ENCODE measurements at places on chromosomes 11 and 22.

DNA sequence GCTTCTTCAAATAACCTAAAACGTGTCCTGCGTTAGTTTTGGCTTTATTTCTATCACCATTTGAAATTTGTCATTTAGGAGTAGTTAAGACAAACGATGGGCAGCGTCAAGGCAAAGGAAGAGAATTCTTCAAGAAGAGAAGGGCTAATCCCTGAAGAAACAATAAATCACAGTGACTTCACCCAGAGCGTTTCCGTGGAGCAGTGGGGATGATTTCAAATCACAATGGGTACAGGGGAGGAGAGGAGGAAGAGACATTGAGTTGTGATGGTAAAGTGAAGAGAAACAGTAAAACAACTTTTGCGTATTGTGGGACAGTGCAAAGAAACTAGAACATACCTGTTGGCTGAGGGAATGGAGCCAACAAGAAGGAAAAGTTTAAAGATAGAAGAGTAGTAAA is 9.7 kb downstream of the PDGFD start:
- DNase-seq, result no peak

GRCh38 chr11:100830978-100831732 is 144.1 kb downstream of the ARHGAP42 start:
- DNase-seq, result no peak

DNA sequence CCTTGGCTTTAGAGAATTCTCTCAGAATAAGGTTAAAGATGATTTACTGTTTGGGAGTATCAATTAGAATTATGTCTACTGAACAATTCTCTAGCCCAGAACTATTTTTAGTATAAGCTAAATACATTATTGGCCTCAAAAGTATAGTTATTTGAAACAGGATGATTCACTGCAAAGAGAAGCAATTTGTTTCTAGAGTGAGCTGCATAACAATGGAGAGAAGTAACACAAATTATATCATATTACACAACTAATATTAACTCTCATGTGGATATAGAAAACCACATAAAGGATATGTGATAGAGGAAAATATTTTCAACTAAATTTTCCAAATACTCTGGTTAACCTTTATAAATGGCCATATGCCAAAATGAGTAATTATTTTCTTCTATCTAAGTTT is 24.9 kb downstream of the PGM2L1 start:
- DNase-seq, result no peak

- no peak for DNase-seq
Observed at GRCh38 chr11:44568331-44568657, 2.8 kb downstream of the CD82 start.

DNA sequence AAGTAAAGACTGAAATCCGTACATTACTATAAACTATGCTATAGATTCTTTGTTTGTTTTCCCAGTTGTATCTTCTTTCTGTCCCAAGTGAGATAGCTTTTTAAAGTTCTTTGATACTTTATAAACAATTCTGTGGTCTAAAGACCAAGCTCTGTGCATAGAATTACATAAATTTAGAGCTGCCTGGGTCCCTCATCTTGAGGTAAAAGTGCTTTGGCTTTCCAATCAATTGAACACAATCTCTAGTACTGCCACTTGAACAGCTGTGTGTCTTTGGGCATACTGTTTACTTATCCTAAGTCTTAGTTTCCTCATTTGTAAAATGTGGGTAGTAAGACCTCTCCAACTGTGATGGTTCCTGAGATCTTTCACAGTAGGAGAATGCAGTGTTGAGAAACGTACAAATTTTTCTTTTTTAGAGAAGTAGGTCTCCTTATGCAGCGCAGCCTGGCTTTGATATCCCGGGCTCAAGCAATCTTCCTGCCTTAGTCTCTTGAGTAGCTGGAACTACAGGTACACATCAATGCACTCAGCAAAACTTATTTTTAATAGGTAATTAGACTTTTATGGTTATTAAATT is 2.5 kb upstream of the EED start:
- no peak for DNase-seq

DNA sequence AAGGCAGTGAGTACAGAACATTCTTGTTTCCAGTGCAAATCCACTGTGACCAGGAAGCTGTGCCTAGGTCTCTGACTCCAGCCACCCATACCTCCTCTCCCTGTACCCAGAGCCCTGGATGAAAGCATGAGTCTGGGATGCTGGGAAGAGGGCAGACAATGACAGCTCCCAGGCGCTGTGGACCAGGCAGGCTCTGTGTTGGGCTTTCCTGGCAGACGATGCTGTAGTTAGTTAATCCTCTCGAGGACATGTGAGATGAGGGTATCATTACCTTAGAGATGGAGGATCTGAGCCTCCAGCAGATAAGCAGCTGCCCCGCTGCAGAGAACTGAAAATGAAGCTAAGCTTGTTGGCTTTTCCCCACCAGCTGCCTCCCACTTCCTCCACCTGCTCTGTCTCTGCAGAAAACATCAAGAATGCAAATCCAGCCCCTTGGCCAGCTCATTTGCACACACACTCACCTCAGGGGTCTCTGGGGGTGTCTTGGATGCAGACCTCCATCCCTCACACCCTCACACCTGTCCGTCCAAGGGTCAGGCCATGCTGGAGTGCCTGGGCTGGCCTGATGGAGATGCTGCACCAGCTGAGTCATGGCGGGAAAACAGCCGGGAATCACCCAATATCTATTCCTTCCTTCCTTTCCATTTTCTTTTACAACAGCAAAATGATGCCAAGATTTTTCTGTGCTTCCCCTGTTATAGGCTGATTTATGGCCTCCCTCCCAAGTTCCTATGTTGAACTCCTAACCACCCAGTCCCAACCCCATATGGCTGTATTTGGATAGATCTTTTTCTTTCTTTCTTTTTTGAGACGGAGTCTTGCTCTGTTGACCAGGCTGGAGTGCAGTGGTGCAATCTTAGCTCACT is 94.9 kb upstream of the SEPTIN5 start:
- no peak for DNase-seq

DNA sequence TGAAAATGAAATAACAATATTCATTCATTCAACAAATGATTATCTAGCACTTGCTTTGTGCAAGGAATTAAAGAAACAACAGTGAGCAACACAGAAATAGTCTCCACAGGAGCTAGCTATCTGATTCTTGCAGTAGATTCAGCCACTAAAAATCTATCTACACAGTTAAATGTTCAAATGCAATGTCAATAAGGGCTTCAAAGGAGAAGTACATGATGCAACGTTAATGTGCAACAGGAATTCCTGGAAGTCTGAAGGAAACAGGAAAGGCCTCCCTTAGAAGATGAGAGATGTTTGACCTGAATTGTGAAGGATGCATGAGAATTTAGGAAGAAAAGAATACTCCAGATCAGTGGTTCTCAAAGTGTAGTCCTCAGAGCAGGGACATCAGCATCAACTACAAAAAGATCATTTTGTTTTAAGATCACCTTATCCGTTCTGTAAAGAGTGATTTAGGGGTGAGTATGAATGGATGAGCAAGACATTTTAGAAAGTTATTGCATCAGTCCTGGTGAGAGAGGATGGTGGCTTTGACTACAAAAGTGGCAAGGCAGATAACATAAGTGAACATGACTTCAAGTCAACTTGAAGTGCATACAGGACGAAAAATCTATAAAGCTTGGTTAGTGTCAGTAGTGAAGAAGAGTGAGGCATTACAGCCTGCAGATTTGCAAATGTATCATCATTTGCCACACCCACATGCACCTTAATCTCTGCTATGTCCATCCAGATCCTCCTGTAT is 96.0 kb downstream of the ETS1 start:
- DNase-seq, result no peak

- DNase-seq, result no peak
Observed at GRCh38 chr11:46948378-46949131, 12.0 kb downstream of the CSTPP1 start.

DNA sequence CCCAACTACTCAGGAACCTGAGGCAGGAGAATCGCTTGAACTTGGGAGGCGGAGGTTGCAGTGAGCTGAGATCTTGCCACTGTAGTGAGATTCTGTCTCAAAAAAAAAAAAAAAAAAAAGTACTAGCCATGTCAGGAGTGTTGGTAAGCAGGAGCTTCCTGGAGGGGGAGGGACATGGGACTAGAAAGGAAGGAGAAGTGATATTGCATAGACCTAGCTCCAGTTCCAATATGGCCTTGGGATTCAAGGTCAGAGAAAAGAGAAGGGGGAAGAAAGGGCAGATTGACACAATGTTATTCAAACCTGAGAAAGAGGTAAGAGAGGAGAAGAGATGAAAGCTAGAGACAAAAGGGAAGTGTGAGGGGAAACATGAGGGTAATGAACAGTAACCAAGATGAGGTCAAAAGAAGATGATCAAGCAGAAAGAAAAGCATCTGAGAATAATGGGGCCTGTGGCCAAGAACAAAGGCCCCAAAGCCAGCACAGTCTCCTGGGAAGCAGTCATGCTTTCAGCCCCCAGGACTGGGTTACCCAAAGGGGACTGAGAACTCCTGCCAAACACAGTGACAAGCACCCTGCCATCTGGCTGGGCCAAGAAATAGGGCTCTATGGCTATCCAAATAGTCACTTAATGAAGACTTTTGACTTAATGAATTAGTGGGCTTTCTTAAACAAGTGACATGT is 51.7 kb upstream of the FTH1 start:
- DNase-seq, result no peak
